ENCODE measurements at places on chromosomes 6 and 20. TPM values are rescaled to one million over a fixed set of nuclear protein-coding genes. Genes with fewer than 3 reads are reported as not detected.

The SPTLC3 gene
- total RNA-seq = 28.5 TPM

The ZBTB46 gene
- total RNA-seq = 11.3 TPM

The ZHX3 gene
- 13.9 TPM for total RNA-seq

The SRSF3 gene
- 411 TPM for total RNA-seq

The COL21A1 gene
- 17.5 TPM for total RNA-seq

The NINL gene
- 83.5 TPM for total RNA-seq

The KCNG1 gene
- 44.2 TPM for total RNA-seq

The ANKRD6 gene
- 43.5 TPM for total RNA-seq

- no peaks in the 10 kb centered on the region for H3K4me1 ChIP-seq
- no peaks in the 10 kb centered on the region for H3K36me3 ChIP-seq
- no peak overlapping the region for H3K27ac ChIP-seq
- DNase-seq = no peak
- no peak overlapping the region for H3K4me3 ChIP-seq
These were observed 453.0 kb downstream of the LMBRD1 start for GRCh38 chr6:69343851-69344250.

- no peak overlapping the region for H3K4me3 ChIP-seq
- no peaks in the 10 kb centered on the region for H3K27me3 ChIP-seq
- H3K27ac ChIP-seq = no peak overlapping the region
- H3K36me3 ChIP-seq = no peaks in the 10 kb centered on the region
- peaks cover 7% of the 10 kb centered on the region for H3K4me1 ChIP-seq
These were observed 41.7 kb downstream of the SLC16A10 start for GRCh38 chr6:111129013-111129412.

DNA sequence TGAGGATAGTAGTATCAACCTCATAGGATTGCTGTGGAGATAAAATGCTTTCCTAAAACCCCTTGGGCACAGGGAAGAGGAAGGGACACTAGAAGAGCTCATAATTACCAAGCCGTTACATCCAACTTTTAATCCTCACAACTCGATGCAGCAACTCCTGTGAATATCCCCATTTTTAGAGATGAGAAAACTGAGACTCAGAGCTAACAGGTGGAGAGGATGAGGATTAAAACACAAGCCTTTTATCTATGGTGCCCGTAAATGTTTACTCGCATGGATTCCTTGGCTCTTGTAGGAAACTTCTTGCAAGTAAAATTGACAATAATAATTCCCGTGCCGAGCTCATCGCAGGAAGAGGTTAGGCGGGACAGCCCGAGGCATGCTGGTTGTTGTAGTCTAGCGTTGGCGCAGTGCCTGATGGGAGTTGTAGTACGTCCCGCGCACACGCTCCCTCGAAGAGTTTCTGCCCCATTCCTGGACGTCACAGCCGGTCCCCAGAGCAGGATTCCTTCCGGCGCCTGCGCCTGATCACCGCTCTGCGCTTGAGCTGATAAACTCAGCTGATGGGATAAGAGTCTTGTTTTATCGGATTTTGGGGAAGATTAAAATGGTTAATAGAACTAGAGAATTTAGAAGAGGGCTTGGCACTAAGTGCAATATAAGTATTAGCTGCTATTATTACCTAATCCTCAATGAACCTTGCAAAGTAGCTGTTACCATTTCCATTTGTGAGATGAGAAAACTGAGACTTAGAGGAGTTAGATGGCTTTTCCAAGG lies 2.8 kb upstream of the UBE2V1 start:
- H3K27ac ChIP-seq = peak overlapping the region; percentile 94
- peak overlapping the region; percentile 74 for H3K4me3 ChIP-seq
- H3K4me1 ChIP-seq = peaks cover 45% of the 10 kb centered on the region
- no peaks in the 10 kb centered on the region for H3K36me3 ChIP-seq
- H3K27me3 ChIP-seq = no peaks in the 10 kb centered on the region

DNA sequence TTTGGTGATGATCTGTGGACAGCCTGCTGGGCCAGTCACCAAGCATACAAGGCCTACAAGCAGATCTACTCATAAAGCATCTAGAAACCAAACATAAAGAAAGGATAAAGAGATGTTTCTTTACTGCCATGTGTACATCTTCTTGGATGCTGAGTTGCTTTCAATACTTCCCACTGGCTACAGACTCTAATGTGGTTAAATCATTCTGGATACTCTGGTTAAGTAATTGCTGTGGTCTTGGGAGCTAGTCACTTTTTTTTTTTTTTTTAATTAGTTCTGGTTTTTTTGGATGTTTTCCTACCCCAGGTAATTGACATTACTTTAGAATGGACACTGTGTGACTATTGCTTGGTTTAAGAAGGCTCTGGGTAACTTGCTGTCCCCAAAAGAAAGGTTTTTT lies 215.4 kb upstream of the RUNX2 start:
- no peaks in the 10 kb centered on the region for H3K36me3 ChIP-seq
- H3K27me3 ChIP-seq = no peaks in the 10 kb centered on the region
- H3K27ac ChIP-seq = no peak overlapping the region
- H3K4me3 ChIP-seq = no peak overlapping the region

GRCh38 chr6:105443941-105444340 lies 41.1 kb upstream of the PREP start:
- no peak overlapping the region for H3K27ac ChIP-seq
- no peaks in the 10 kb centered on the region for H3K36me3 ChIP-seq
- H3K4me3 ChIP-seq = no peak overlapping the region
- H3K27me3 ChIP-seq = peaks cover 16% of the 10 kb centered on the region
- DNase-seq = no peak

DNA sequence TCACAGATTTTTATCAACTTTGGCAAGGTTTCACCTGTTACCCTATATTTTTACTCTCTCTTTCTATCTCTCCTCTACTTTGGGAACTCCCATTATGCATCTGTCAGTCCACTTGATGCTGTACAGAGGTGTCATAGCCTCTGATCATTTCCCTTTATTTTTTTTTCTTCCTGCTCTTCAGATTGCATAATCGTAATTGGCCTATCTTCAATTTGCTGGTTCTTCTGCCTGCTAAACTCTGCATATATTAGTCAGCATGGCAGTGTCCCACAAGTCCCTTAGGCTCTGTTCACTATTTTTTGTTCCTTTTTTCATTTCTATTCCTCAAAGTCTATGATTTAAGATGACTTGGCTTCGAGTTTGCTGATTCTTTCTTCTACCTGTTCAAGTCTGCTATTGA lies 44.7 kb upstream of the MICB start:
- DNase-seq = no peak
- no peak overlapping the region for H3K4me3 ChIP-seq
- peaks cover 47% of the 10 kb centered on the region for H3K27me3 ChIP-seq
- H3K27ac ChIP-seq = no peak overlapping the region

GRCh38 chr6:106056060-106056745 lies 29.9 kb upstream of the PRDM1 start:
- no peak for DNase-seq
- no peaks in the 10 kb centered on the region for H3K36me3 ChIP-seq
- no peak overlapping the region for H3K4me3 ChIP-seq
- H3K27ac ChIP-seq = no peak overlapping the region
- peaks cover 47% of the 10 kb centered on the region for H3K27me3 ChIP-seq

DNA sequence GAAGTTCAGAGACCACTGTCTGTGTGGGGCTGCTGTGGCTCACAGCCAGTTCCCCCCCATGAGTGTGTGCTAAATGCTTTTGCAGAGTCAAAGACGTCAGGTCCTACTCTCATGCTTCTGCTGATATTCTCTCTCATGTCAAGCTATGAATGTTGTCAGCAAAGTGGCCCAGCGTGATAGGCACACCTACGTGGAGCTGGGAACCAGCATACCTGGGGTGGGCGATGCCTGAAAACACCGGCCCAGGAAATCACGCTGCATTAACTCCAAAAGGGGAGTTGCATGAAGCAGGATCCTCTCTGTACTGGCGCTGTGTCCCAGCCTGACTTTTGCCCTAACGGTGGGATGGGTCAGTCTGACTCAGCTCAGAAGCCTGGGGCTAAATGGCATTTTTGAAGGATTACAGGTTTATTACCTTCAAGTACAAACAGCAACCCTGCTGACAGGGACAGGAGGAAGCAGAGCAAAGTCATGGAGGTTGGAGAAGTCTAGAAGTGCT lies 9.0 kb upstream of the MRPS10 start:
- H3K36me3 ChIP-seq = peaks cover 10% of the 10 kb centered on the region
- no peaks in the 10 kb centered on the region for H3K27me3 ChIP-seq
- DNase-seq = no peak
- H3K4me1 ChIP-seq = peaks cover 16% of the 10 kb centered on the region
- H3K27ac ChIP-seq = peak overlapping the region; percentile 11

GRCh38 chr20:1840817-1841553 lies 54.2 kb upstream of the SIRPA start:
- no peak overlapping the region for H3K27ac ChIP-seq
- H3K36me3 ChIP-seq = no peaks in the 10 kb centered on the region
- H3K4me3 ChIP-seq = no peak overlapping the region
- H3K4me1 ChIP-seq = peaks cover 2% of the 10 kb centered on the region

All from mesothelial cell of epicardium (in vitro differentiated cells).